ENCODE measurements at places on chromosomes 3 and 15.

- ATAC-seq, result no peak
These were observed 64.4 kb downstream of the NSMCE3 start for GRCh38 chr15:29205186-29205585.

DNA sequence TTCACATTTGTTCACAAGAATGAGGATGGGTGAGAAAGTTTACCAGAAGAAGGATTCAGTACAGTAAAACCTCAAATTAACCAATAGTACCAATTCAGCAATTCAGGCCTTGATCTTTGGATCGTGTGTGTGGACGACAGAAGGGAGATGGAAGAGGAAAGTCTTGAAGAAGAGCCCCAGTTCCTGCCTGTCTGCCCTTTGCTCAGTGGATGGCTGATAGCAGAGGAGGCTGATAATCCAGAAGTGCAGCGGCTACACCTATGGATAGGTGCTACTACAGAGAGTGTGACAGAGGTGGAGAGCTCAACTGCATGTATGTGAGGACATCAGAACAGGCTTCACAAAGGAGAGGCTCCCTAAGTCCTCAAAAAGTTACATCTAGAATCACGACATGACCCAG lies 29.2 kb upstream of the PLXND1 start:
- no peak for ATAC-seq

DNA sequence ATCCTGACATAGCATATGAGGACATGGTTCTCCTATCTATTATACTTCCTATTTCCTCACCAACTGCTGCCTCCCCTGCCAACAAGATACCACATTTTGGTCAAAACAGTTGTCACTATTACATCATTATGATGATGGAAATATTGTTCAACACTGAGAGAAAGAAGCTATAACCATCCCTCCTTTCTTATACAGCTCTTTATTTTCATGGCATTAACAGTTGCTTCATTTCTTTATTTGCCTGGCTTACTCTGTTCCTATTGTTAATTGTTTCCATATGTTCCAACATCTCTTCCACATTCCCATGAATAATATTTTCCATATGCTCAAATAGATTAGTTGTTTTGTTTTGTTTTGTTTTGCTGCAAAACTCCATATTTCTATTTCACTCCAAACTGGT lies 40.8 kb upstream of the FILIP1L start:
- ATAC-seq, result 0 out of 3 replicates have a peak, but pooled peaks have one; percentile 5

GRCh38 chr3:175704366-175705055 lies 845.4 kb downstream of the NAALADL2 start:
- ATAC-seq, result no peak

DNA sequence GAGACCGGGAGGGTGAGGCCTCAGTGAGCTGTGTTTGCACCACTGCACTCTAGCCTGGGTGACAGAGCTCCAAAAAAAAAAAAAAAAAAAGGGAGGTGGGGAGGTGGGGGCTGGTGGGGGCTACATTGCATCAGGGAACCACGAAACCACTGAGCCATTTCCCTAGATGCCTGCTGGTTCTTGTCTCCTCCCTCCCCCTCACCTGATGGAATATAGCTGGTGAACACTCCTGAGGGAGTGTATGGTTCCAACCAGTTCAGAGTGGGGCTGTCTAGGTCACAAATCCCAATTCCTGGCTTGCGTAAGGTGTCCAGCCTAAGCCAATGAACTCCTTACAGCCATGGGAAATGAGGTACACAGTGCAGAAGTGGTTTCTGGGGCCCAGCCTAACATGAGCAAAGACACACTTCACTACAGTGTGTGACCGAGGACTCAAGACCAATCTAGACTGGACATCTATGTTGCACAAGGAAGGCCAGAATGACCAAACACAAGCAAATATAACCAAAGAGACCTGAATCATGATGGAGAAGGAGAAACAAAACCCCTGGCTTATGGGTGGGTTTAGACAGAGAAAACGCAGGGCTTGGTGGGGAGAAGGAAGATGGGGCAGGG lies 39.1 kb upstream of the OSBPL11 start:
- ATAC-seq, result no peak

- ATAC-seq, result no peak
These were observed 66.9 kb downstream of the CEP63 start for GRCh38 chr3:134552784-134553183.

DNA sequence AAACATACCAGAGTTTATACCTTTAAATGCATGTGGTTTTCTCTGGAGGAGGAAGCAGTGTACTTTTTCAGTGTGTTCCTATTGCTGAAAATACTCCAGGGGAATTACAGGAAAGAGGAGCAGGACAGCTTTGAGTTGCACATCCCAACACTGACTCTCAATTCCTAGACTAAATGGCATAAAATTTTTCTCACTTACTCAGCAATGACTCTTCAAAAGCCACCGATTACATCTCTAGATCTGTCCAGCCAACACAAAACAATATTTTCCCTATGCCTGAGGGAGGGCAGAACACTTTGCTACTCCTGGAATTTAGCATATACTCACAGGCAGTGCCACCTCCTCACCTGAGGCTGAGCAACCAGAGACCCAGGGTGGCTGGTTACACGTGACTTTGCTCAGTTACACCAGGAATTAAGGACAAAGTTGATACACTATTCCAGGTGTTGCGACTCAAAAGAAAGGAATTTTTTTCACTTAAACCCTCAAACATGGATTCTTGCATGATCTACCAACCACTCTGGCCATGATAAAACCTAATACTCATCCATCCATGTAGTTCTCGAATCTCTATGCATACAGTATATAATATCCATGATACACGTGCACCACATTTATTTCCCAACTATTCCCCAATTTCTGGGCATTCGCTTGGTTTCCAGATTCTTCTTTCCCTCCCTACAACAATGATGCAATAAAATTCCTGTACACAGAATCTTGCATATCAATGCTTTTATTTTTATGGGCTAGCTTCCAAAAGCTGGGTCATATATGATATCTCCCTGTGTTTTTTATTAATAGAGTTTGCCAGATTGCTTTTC lies 194.6 kb downstream of the THRB start:
- peak; percentile 88 for ATAC-seq

- no peak for ATAC-seq
These were observed 289.1 kb upstream of the DNAJC19 start for GRCh38 chr3:181278468-181279238.

- ATAC-seq, result no peak
These were observed 156.8 kb upstream of the CDIN1 start for GRCh38 chr15:36422631-36423030.

DNA sequence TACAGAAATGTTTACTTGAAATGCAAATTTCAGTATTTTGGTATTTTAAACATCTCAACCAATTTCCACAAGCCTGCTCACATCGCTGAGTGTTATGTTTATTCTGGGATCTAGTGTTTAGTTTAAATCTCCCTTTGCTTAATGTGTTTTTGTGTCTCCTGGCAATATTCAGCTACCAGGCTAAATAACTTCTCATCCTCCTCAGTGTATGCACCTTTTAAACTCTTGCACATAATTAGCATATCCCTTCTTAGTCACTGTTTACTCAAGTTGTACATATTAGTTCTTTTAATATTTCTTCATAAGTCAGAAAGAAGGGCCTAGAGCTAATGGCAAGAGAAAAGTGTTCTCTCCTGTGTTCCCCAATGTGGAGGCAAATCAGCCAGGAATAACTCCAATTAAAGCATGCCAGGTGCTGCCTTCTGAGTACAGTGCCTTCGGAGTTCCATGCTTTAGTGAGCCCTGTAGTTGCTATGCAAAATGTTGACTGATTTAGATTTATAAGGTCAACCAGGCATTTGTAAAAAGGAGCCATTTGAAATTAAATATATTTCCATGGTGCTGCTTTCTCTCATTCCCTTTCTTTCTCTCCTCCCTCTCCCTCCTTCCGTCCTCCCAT lies 234.3 kb downstream of the GAP43 start:
- no peak for ATAC-seq

DNA sequence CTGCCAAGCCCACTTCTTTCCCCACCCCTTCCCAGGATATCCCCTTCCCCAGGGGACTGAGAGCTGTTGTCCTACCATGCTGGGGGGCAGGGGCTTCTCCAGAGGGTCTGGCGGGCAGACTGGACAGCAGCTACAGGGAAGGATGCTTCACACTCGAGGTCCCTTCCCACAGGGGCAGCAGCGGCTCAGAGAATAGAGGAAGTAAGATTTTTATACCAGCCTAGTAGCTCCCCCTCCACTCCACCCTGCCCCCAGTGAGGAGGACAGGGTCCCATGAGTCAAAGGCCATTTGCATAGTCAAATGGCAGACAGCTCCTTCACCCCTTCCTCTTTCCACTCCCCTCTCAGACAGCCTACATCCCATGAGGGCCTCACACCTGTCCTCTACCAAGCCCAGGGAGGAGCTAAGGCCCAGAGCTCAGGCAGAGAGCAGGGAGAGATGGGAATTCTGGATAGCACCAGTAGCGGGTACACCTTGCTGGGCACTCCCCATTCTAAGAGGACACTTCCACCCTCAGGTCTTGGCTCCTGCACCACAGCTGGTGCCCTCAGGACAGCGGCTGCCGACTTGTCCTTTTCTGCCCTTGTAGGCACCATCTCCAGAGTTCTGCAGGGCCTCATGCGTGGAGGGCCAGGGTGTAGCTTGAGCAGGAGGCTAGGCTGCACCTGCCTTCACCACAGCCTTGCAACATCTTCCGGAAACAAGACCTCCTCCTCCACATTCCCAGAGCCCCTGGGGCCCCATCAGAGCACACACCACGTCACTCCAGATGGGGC lies at the start of gene TLR9:
Gene TLR9 (minus strand): TSS at position 194 of the 777 bp plus-strand sequence. CDS start 116 bp downstream, at position 78.
- no peak for ATAC-seq

GRCh38 chr3:44242721-44243120 lies 1.0 kb downstream of the TOPAZ1 start:
- ATAC-seq, result no peak

DNA sequence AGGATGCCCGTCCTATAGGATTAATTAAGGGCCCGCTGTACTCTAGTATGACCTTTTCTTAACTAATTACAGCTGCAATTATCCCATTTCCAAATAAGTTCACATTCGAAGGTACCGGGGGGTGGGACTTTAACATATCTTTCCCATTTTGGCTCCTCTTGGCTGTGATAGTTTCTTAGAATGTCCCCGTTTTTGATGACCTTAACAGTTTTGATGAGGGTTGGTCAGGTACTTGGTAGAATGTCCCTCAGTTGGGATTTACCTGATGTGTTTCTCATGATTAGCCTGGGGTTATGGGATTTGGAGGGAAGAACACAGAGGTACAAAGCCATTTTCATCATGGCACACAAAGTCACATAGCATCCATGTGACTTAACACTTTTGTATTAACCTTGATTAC lies 18.2 kb downstream of the RTP1 start:
- ATAC-seq, result no peak

- peak; percentile 100 for ATAC-seq
These were observed 56.4 kb upstream of the ARRDC4 start for GRCh38 chr15:97903971-97904572.

DNA sequence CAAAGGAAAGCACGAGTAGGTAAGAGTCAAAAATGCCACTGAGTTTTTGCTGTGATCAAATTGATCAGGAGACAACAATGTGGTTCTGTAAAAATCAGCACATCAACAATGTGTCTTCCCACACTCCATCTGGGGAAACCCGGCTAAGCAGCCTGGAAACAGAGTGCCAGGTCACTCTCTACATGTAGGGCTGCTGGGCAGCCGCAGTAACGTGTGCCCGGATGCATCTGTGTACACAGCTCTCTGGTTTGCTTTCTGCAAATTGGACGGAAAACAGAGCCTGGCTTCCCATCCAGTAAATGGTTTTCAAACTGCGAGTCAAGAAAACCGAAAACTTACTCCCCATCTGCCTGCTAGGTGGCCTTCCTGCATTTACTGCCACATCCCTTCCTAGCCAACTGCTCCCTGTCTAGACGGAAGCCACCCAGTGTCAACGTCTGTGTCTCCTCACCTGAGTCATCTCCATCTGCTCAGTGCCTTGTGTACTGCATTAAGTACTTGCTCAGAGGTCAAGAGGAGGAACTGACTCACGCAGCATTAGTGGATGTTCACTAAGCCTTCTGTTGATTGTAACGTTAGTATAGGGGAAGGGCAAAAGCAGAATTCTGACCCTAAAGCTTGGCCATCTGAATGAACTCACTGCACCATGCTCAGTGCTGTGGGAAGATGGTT lies 124.1 kb downstream of the TJP1 start:
- ATAC-seq, result peak; percentile 86

Data from SK-N-SH treated with all-trans-retinoic acid at 6 μM for 48 hours (cell line).